Stimulated activated naive CD4-positive, alpha-beta T cell (primary cell): ENCODE measurements at places on chromosomes 4 and X.

- DNase-seq, result no peak
Measured at GRCh38 chr4:16122308-16122711, 38.5 kb upstream of the PROM1 start.

- no peak for DNase-seq
Measured at GRCh38 chr4:165631208-165631894, 241.7 kb upstream of the TLL1 start.

DNA sequence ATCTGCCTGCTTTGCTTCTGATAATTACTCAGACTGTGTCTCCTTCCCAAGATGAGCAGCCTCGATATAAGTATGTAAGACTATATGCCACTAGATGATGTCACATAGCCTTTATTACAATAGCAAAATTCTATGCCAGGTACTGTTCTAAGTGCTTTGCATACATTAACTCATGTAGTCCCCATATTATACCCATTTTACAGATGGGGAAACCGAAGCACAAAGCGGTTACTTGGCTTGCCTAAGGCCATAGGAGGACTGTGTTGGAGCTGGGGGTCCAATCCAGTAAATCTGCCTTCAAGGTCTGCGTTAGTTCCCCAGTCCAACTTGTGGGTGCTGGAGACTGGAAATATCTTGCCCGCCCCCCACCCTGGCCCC is 826 bp upstream of the SCML1 start:
- no peak for DNase-seq

GRCh38 chrX:8692871-8693270 is 39.1 kb downstream of the ANOS1 start:
- no peak for DNase-seq

- no peak for DNase-seq
Measured at GRCh38 chr4:124499261-124499660, 213.3 kb downstream of the ANKRD50 start.

DNA sequence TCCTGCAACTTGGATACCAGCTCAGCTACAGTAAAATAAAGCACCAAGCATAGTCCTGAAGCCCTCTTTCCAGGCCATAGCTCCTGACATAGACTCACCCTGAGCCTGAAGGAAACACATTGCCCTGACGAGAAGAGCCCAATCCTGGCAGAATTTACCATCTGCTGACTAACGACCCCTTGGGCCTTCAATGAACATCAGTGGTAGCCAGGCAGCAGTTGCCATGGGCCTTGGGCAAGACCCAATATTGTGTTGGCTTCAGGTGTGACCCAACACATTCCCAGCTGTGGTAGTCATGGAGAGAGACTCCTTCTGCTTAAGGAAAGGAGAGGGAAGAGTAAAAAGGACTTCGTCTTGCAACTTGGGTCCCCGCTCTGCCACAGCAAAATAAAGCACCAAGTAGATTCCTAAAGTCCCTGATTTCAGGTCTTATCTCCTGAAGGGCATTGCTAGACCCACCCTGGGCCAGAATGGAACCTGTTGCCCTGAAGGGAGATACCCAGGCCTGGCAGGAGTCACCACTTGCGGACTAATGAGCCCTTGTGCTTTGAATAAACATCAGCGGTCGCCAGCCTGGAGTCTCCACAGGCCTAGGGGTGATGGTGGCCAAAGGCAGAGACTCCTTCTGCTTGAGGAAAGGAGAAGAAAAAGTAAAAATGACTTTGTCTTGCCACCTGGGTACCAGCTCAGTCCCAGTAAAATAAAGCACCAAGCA is 902.6 kb downstream of the C4orf33 start:
- no peak for DNase-seq

DNA sequence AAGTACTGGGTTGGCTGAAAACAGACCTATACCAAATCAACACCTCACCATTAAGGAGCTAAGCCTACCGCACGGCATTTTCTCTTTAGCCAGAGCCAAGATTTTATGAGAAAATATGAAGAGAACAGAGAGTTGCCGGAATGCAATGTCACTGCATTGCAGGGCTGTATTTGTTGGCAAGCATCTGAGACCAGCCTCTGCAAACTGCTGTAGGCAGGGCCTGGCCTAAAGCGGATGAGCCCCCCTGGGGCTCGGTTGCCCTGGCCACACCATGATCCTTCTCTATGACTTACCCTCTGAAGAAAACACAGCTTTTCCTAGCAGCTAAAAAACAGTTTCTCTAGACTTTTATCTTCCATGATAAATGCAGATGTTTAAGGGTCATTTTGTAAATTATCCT is 120.5 kb upstream of the SORBS2 start:
- no peak for DNase-seq

DNA sequence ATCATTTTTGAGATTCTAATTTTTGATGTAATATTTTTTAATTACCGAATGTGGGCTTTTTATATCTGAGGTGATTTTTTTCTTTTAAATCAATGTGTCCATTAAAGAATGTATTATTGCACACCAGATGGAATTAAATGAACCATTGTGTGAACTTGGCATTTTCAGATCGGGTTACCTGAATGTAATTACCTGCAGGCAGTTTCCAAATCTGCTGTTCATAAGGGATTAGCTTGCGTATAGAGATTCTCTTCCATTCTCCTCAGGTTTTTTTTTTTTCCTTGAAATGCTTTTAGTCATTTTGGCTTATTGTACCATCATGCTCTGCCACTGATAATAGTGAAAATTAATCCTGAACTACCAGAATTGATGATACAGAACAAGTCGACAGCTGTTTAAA is 511.5 kb upstream of the ATOH1 start:
- DNase-seq, result no peak

- DNase-seq, result no peak
Measured at GRCh38 chrX:87900320-87900908, 382.8 kb downstream of the KLHL4 start.

- DNase-seq, result no peak
Measured at GRCh38 chr4:105815701-105816100, 79.6 kb upstream of the NPNT start.

GRCh38 chr4:95556207-95556859 is 7.6 kb upstream of the UNC5C start:
- no peak for DNase-seq

DNA sequence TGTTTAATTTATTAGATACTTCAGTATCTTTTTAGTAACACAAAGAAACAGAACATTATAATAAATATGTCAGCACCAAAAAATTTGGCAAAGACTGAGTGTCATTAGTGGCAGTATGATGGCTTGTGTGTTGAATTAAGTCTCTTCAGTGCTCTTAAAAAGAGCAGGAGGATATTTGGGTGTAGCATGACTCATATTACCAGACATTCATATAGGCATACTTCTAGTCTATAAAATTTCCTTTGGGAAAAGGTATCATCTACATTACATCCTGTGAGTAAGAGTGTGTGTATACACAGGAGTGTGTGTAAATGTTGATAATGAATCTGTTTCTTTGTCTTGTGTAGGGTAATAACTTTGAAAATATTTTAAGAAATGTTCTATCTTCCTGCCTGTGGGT is 135.7 kb downstream of the CNKSR2 start:
- DNase-seq, result no peak

- no peak for DNase-seq
Measured at GRCh38 chr4:185800266-185800945, 11.6 kb downstream of the SORBS2 start.

DNA sequence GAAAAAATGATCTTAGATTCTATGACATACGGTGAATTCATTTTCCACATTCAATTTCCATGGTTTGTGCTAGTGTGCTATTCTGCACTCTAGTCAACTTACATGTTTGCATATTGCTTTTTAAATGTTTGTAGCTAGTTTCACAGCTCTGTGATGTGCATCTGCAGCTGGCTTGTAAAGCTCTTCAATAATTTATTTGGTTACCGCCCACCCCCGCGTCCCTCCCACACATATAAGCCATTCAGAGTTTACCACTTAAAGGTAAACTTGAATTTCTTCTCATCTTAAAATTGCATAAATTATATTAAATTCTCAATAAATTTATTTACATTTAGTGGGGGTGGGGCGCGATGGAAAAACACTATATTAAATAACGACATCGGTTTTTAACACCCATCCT is 291 bp upstream of the NBDY start:
- DNase-seq, result peak; percentile 22

DNA sequence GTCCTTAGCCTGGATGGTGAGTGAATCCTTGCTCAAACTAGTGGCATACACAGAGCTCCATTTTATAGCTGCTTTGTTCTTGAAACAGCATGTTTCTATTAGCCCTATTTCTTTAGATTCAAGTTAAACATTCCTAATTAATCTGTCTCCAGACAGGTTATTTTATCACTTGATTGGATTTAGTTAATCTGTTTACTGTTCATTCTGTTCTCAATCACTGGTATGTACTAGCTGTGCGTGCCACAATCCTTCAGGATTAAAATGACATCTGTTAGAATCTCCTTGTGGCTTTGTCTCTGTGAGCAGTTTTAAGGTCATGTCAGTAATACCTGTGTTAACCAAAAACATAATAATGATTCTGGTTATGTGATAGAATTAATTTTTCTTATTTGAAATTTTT is 36.5 kb downstream of the PTPN13 start:
- DNase-seq, result no peak

- DNase-seq, result no peak
Measured at GRCh38 chr4:100208964-100209363, 18.7 kb upstream of the DDIT4L start.

GRCh38 chrX:102866981-102867656 is 70.0 kb upstream of the RAB40AL start:
- DNase-seq, result no peak

DNA sequence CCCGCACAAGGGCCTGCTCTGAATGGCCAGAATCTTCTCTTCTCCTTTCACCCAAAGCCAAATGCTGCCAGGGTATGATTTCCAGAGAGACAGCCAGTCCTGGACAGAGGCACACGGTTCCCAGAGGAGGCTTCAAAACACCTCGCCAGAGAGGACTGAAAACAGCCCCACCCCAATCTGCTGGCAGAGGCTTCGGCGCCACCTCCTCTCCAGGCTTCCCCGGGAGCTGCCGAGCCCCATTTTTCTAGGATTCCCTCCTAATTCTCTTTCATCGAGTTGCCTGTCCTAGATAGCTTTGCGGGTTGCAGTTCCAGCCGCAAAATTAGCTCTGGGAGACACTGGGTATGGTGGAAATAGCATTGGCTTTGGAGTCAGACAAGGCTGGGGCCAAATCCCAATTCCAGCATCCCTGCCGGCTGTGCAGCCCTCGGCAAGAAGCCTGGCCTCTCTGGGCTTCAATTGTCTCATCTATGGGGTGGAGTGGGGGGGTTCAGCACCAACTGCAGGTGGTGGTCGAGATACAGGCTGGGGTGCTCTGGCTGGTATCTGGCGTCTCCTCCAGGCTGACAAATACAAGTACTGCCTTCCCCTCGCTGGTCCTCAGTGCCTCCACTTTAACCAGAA is 22.6 kb downstream of the PPP2R2C start:
- no peak for DNase-seq

DNA sequence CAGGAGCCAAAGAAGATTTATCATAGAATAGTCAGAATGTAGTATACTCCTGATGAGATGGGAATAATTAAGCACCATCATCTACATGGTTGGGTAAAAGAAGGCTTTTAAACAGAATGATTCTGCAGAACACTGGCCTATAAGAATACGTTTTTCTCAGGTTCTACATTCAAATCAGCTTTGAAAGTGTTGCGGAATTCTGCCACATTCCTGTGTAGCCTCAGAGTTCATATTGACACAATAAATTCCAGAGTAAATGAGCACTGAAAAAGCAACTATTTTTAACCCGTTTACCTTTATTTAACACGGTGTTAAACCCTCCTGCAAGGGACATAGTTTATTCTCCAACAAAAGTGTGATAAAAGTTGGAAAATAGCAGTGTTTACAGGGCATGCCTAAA is 950.2 kb upstream of the SLIT2 start:
- DNase-seq, result no peak

DNA sequence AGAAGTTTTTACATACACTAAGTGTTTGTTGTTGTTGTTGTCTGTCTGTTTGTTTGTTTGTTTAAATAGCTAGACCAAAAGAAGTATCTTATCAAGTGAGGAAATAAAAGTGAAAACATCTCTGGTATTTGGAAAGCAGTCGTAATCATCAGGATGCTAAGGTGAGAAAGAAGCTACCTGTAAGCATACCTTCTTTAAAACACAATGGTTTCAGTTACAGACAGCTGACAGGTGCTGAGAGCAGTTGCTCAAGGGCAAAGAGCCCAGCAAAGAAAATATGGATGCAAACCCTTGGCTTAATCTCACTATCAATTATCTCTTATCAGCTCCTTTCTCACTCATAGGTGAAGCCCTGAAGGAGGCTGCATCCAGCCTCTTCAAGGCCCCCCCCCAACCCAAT is 42.8 kb upstream of the FBXW7 start:
- no peak for DNase-seq

- DNase-seq, result no peak
Measured at GRCh38 chrX:103797691-103798090, 21.1 kb downstream of the PLP1 start.

- DNase-seq, result no peak
Measured at GRCh38 chr4:150387981-150388380, 194.0 kb upstream of the MAB21L2 start.

GRCh38 chr4:46503739-46504138 is 113.8 kb upstream of the GABRA2 start:
- DNase-seq, result no peak

DNA sequence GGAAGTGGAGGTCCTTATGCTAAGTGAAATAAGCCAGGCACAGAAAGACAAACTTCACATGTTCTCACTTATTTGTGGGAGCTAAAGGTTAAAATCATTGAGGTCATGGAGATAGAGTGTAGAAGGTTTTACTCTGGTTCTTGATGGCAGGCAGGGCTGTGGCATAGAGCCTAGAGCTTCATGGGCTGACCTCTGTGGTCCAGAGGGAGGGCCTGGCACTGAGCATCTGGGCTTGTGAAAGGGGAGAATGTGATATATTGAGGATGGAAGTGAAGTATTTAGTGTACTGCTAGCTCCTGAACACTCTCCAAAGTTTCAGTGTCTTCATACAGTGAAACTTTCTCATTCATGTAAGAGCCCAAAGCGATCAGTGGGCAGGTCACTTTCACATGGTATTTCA is 71.3 kb upstream of the ANXA3 start:
- DNase-seq, result no peak
